ENCODE measurements at places on chromosomes 16 and 17. TPM values are rescaled to one million over a fixed set of nuclear protein-coding genes. Genes with fewer than 3 reads are reported as not detected.

DNA sequence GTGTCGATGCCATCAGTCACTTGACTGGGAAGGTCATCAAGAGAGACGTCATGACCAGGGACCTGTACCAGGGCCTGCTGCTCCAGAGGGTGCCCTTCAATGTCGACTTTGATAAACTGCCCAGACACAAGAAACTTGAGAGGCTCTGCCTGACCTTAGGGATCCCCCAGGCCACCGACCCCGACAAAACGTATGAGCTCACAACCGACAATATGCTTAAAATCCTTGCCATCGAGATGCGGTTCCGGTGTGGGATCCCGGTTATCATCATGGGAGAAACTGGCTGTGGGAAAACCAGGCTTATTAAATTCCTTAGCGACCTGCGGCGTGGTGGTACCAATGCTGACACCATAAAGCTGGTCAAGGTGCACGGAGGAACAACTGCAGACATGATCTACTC lies 69.6 kb upstream of the ENDOV start:
- DNase-seq, result no peak

The GDPD3 gene
- total RNA-seq, result 18.6 TPM

The TMEM220 gene
- 10.4 TPM for total RNA-seq

DNA sequence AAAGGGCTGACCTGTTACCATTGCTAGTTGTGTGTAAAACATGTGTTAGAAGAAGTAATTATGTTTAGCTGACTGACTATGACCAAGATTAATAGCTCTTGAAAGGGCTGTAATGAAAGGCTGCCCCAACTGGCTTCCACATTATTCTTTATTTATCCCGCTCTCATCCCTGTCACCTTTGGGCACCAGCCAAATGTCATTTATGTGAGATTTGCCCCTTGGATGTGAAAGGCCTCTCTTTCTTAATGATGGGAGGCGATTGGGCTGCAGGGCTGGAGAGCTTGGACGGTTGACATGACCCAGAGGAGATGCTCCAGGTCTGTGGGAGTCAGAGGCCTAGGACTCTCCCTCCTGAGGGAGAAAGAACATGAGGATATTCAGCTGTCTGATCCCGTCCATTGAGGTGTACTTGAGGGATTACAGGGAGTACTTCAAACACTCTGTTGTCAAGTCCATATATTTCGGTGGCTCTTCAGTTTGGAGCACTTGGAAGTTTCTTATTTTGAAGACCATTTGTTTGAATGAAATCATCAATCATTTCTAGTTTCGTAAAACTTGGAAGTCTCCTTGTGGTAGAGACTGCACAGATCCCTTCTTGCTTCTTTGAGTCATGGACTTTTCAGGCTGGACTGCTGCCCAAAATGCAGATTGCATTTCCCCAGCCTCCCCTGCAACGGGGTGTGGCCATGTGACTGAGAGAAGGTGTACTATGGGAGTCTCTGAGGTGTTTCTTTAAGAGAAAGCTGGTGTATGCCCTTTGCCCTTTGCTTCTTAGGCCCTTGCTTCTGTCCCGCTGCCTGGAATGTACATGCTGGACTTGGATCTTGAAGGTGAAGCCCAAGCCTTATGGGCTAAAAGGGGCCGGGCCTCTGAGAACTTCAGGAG lies 51.3 kb downstream of the FTO start:
- DNase-seq, result no peak

The CDIP1 gene
- total RNA-seq, result 33.9 TPM

DNA sequence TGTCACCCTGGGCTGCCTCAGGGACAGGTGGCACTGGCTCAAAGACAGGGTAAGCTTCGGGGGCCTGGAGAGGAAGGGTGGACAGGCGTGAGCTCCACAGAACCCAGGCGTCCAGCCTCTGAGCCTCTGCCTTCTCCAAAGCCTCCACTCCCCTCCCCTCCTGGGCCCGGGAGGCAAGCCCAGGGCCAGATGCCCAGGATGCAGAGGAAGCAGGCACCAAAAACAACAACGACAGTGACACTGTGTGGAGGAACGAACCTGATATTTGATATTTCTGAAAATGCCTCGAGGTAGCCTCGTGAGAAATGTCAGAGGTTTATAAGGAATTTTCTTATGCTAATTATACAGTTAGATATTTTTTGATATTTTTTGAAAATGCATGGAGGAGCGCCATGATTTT lies 6.0 kb downstream of the BCL7C start:
- DNase-seq, result no peak

GRCh38 chr16:51433599-51433998 lies 282.5 kb upstream of the SALL1 start:
- DNase-seq, result no peak

DNA sequence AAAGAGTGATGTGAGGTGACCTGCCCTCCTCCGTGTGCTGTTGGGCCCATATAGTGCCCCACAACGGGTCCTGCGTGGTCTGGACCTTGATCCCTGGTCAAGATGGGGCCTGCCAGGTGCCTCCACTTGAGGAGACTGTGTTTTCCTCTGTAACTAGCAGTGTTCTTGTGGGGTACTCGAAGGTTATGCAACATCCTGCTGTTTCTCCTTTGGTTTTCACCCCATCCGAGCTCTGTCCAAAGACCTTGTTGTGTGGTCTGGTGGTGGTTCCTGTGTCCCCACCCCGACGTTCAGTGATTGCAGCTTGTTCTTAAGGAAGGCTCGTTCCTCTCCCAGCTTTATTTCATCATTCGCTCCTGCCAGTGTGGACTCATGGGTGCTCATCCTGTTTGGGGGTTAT lies 38.7 kb upstream of the ZNF750 start:
- DNase-seq, result no peak

DNA sequence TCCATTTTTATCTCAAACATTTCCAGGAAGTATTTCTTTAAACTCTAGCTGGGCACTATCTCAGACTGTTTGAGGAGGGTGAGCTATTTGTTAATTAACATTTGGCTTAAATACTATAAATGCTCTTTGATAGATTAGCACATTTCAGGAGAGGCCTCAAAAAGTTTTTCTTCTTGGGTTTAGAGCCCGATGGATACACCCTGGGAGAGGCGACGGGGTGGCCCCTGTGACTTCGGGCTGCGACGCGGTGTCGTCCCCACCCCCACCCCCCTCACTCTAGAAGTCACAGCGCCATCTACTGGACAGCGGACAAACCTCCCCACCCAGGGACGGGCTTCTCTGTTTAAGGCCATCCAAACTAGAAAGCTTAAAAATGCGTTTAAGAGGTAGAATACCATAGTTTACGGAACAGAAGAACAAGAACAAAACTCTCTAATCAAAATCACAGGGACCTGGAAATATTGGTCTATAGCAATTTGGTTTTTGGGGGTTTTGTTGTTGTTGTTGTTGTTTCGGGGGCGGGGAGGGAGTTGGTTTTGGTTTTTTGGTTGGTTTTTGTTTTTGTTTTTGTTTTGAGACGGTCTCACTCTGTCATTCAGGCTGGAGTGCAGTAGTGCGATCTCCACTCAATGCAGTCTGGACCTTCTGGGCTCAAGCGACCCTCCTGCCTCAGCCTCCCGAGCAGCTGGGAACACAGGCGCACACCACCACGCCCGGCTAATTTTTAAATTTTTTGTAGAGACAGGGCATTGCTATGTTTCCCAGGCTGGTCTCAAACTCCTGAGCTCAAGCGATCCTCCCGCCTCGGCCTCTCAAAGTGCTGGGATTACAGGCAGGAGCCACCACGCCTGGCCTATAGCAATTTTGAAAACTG lies 254.4 kb downstream of the C16orf95 start:
- peak; percentile 88 for DNase-seq

DNA sequence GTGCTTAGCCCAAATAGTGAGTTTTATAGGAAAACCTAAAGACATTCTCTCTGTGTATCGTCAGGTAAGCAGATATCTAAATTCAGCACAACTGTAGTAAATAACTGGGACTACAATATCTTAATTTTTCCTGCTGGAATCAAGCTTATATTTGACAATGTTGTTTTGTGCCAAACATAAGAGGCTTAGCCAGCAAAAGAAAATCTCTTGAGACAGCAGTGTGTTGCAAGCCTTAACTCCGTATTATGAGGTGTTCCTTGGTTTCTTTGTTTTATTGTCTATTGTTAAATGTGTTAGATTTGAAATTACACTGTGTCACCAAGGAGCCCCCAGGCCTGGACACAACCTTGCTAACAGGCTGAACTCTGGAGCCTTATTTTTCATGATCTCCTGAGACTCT lies 1570.6 kb upstream of the GOT2 start:
- no peak for DNase-seq

The SPOP gene
- total RNA-seq, result 61.9 TPM

DNA sequence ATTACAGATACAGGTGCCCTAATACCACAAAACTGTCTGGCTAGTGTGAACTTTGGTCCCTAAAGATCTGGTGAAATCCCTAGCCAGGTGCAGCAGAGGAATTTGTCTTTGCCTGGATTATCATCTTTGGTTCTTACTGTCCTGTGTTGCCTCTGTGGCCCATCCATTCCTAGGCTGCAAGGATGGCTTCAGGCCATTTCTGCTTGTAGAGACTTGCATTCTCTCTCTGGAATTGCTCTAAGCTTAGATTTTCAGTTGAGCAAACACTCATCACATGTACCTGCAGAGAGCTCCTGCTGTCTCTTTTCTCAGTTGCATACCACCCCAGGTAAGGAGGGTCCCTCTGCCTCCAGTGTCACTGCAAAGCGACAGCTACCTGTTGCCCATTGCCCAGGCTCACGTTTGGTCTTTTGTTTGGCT lies 114.9 kb downstream of the PRKCA start:
- DNase-seq, result no peak

The HS3ST6 gene
- total RNA-seq, result not detected

GRCh38 chr17:42809250-42809649 lies 10.6 kb downstream of the CNTD1 start:
- DNase-seq, result no peak

The CLDN6 gene
- total RNA-seq, result not detected

- no peak for DNase-seq
These were observed 18.9 kb downstream of the C17orf75 start for GRCh38 chr17:32323046-32323445.

The ZC3H18 gene
- total RNA-seq, result 52.8 TPM

GRCh38 chr16:71283612-71284011 lies 5.6 kb downstream of the CMTR2 start:
- DNase-seq, result peak; percentile 8

- DNase-seq, result no peak
These were observed 32.4 kb downstream of the XPO6 start for GRCh38 chr16:28179354-28179753.

DNA sequence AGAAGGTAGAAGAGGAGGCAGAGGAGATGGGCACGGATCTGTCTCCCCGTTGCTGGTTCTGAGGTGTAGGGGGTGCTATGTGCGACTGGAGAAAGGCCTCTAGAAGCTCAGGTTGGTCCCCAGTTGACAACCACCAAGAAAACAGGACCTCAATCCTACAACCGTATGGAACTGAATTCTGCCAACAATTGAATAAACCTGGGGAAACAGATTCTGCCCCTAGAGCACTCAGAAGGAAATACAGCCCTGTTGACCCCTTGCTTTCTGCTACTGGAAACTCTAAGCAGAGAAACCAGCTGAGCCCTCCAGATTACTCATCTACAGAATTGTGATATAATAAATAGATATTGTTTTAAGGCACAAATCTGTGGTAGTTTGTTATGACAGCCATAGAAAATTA lies 313.0 kb upstream of the GOT2 start:
- peak; percentile 65 for DNase-seq

GRCh38 chr16:68719993-68720489 lies 17.1 kb upstream of the CDH1 start:
- no peak for DNase-seq

DNA sequence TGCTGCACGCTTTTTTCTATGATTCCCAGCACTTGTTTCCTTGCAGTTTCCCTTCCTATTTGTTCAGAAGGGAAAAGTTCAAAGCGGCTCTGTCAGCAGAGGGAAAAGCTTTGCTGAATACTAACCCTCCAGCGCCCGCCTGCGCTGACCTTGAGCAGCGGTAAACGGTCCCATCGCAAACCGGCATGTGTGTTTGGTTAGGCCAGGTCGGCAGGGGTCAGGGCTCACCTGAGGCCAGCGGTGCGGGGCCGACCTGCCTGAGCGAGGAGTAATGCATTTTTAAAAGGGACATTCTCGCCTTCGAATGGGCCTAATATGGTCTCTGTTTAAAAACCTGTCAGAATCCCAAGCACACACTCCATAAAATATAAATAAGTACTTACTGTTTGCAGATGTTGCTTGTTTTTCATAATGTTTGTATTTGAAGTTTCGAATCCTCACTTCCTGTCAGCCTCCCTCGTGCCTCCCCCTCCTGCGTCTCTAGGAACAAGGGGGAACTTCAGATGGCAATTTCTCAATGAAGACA lies 110.1 kb downstream of the IRX3 start:
- DNase-seq, result no peak

- DNase-seq, result peak; percentile 42
These were observed 14.2 kb upstream of the SLC6A2 start for GRCh38 chr16:55641430-55642056.

DNA sequence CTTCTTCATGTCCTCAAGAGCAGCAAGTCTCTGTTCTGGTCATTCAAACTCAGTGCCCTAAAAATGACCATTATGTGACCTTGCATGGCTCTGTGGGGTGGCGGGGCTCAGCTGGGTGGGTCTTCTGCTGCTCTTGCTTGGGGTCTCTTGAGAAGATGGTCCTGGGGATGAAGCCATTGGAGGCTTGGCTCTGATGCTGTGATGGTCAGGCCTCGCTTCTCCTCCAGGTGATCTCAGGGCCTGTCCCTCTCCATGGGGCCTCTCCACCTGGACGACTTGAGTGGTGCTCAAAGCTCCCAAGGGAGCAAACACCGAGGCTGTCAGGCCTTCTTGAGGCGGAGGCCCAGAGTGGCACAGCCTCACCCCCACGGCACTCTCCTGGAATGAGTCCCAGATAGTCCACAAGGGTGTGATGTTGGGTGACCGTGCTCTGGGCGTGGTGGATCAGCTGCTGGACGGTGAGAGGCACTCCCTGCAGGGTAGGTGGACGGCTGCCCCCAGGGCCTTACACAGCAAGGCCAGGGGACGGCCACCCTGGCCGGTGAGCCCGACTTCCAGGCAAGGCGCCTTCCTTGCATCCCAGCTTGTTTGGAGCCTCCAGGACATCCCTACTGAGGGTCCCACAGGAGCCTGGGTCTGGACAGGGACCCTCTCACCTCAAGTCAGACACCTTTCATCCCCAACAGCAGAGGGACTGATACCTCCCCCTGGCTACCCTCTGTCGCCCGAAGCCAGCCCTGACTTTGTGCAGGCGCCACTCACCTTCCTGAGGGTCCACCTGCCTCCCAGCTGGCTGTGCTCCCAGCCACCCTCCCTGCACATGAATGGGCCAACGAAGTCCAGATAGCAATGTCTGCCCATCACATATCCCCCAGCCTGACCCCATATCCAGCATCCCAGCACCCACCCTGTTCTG lies 48.7 kb downstream of the USP22 start:
- no peak for DNase-seq

The FZD2 gene
- 4.4 TPM for total RNA-seq

GRCh38 chr16:79073566-79073965 lies 527.0 kb downstream of the MAF start:
- no peak for DNase-seq

DNA sequence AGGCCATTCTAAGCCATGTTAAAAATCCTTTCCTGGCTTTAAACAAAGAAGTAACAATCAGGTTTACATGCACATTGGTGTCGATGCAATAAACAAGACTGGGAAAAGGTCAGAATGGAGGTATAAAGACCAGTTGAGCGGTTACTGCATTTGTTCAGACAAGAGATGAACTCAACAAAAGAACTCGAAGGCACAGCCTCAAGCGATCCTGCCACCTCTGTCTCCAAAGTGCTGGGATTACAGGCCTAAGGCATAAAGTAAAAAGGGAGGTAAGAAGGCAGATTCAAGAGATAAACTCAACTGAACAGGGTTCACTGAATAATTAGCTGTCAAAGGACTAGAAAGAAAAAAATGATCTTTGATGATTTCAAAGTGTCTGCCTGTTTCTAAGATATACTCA lies 39.4 kb downstream of the USP32 start:
- no peak for DNase-seq
